ENCODE measurements at places on chromosomes 6 and 20. TPM values are rescaled to one million over a fixed set of nuclear protein-coding genes. Genes with fewer than 3 reads are reported as not detected.

Gene IP6K3
- 0.22 TPM for total RNA-seq

DNA sequence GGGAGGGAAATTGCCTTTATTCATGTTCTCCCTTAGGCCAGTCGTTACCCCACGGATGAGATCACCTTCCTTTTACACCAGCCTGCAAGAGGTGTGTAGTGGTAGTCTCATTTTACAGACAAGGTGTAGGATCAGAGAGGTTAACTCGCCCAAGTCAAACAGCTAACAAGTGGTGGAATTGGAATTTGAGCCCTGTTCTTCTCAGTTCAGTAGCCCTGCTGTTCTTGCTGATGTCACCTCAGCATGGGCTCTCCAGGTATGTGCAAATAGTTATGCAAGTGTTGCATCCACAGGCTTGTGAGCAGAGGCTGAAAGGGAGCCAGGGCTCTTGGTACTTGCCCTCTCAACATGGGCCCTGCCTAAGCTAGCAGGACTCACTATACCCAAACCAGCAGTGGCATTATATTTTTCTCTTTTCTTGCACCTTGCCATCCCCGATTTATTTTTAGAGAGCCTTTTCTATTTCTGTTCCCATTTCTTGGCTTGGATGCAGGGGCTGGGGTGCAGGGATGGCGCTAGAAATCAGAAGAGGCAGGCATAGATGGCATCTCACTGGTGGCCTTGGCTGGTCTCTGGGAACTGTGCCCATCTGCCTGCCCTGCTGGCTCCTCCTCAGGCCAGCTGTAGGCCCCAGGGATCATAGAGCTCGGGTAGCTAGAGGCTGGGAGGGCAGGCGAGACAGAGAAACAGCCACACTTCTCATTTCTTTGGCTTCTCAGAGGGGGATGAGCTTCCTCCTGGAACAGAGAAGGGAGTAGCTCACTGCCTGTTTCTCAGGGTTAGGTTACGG lies 18.2 kb downstream of the PPARD start:
- no peak overlapping the region for H3K4me3 ChIP-seq
- no peaks in the 10 kb centered on the region for H3K27me3 ChIP-seq
- H3K4me1 ChIP-seq: peaks cover 4% of the 10 kb centered on the region

Gene TFAP2B
- not detected for total RNA-seq

DNA sequence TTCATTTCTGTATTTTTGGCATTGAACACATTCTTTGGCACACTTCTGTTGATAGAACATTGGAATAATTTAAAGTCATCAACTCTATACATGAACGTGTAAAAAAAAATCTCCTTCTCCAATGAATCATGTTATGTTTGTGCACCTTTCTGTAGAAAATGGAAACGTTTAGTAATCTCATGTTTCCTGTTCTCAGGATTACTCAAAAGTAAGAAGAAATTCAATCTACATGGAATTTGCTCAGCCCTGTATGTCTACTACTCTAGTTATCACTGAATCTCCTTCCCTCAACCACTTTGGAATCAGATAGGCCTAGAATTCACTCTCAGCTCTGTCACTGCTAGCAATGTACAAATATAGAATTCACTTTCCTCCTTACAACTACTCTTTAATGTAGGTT lies 103.6 kb downstream of the COL21A1 start:
- H3K4me1 ChIP-seq: no peaks in the 10 kb centered on the region
- H3K27me3 ChIP-seq: no peaks in the 10 kb centered on the region
- no peaks in the 10 kb centered on the region for H3K36me3 ChIP-seq
- H3K4me3 ChIP-seq: no peak overlapping the region
- H3K27ac ChIP-seq: no peak overlapping the region

- no peak overlapping the region for H3K4me3 ChIP-seq
- no peaks in the 10 kb centered on the region for H3K27me3 ChIP-seq
- no peaks in the 10 kb centered on the region for H3K36me3 ChIP-seq
These were observed 102.7 kb upstream of the SASH1 start for GRCh38 chr6:148239801-148240460.

GRCh38 chr6:149336609-149336928 lies 19.1 kb downstream of the TAB2 start:
- peak overlapping the region; percentile 54 for H3K27ac ChIP-seq
- DNase-seq: no peak
- H3K27me3 ChIP-seq: no peaks in the 10 kb centered on the region
- no peaks in the 10 kb centered on the region for H3K36me3 ChIP-seq
- peaks cover 13% of the 10 kb centered on the region for H3K4me1 ChIP-seq
- H3K4me3 ChIP-seq: no peak overlapping the region

- no peak overlapping the region for H3K27ac ChIP-seq
- H3K4me3 ChIP-seq: no peak overlapping the region
- DNase-seq: no peak
- H3K4me1 ChIP-seq: no peaks in the 10 kb centered on the region
- no peaks in the 10 kb centered on the region for H3K36me3 ChIP-seq
These were observed 672.4 kb downstream of the HTR1B start for GRCh38 chr6:76790881-76791280.

DNA sequence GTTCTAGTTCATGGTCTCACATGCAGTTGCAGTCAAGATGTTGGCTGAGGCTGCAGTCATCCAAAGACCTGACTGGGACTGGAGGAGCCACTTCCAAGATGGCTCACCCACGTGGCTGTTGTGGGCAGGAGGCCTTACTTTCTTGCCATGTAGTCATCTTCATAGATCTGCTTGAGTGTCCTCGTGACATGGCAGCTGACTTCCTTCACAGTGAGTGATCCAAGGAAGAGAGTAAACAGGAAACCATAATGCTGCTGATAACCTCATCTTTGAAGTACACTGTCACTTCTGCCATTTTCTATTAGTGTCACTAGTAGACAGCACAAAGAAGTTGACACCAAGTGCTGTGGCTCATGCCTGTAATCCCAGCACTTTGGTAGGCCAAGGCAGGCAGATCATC lies 40.1 kb upstream of the AKIRIN2 start:
- H3K4me3 ChIP-seq: no peak overlapping the region
- no peaks in the 10 kb centered on the region for H3K4me1 ChIP-seq
- no peak overlapping the region for H3K27ac ChIP-seq
- DNase-seq: no peak
- H3K27me3 ChIP-seq: no peaks in the 10 kb centered on the region

Gene PACSIN1
- 10.5 TPM for total RNA-seq

Gene CAGE1
- 0.09 TPM for total RNA-seq

DNA sequence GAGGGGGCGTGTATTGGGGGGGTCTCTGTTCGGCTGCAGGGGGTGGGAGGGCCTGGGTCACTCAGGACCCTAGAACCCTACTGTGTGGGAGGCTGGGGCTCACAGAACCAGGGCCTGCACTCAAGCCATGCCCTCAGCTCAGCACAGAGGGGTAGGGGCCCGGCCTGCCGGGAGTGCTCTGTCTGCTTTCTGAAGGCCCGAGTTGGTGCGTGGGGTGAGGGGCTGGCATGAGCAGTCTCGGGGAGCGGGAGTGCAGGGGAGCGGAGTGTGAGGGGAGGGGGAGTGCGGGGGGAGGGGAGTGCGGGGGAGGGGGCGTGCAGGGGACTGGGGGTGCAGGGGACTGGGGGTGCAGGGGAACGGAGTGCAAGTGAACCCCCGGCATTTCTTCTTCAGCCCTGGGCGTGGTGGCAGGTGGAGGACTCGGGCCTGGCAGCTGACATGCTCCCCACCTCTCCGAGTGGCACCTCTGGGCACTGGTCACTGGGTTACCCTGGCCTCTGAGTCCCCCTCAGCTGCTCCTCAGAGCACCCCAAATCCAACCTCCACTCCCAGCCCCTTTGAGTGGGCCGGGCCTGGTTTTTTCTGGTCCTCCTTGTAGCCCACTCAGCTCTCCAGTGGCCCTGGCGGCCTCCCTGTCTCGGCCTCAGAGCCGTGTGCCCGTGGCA lies 1.0 kb downstream of the COL20A1 start:
- H3K4me3 ChIP-seq: no peak overlapping the region
- no peaks in the 10 kb centered on the region for H3K36me3 ChIP-seq
- H3K4me1 ChIP-seq: peaks cover 23% of the 10 kb centered on the region
- DNase-seq: no peak
- no peak overlapping the region for H3K27ac ChIP-seq

Gene ADGB
- not detected for total RNA-seq
